ENCODE measurements at places on chromosomes 5 and 9.

DNA sequence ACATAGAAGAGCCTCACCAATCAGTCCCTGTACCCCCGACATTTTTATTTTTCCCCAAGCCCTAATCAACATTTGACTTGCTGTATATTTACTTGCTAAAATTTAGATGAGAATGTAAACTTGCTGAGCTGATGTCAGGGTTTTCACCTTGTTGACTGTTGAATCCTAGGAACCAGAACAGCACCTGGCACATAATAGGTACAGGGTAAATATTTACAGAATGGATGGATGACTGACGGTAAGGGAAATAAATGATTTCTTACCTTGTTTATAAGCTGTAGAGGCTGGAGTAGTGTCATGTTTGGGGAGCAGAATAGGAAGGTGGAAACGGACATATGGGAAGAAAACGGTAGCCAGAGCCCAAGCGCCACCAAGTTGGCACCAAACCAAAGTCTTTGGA is 107.0 kb upstream of the NUDT12 start:
- DNase-seq: no peak

GRCh38 chr5:932628-933250 is 40.1 kb downstream of the TRIP13 start:
- no peak for DNase-seq

- no peak for DNase-seq
These were observed 127.2 kb downstream of the C9orf50 start for GRCh38 chr9:129493706-129494047.

DNA sequence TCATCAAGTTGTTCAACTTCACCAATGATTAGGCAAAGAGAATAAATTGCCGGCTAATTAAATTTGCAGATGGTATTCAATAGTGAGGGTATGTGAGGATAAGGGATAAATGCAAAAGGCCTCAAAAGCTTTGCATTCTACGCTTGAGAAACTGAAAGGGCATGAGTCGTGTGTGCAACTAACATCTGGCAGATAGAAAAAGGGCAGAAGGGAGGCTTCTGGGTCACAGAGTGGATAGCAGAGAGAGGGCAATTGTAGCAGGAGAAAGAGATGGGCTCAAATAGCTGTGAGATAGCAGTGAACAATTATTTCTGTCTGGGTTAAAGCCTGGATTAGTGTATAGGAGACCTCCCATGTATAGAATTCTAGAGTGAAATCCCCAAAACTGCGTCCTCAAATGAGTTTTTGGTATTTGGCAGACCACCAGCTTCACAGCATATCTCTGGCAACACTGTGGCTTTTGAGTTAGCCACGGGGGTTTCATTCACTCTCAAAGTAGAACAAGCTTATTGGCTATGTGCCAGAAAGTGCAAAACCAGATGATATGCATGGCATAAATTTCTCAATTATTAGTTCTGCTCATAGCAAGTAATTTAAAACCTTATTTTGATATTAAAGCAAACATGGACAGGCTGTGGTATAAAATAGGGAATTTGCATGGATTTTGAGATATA is 586.3 kb downstream of the BRINP1 start:
- DNase-seq: no peak

GRCh38 chr9:136847826-136848392 is 1.3 kb upstream of the PHPT1 start:
- peak; percentile 38 for DNase-seq

DNA sequence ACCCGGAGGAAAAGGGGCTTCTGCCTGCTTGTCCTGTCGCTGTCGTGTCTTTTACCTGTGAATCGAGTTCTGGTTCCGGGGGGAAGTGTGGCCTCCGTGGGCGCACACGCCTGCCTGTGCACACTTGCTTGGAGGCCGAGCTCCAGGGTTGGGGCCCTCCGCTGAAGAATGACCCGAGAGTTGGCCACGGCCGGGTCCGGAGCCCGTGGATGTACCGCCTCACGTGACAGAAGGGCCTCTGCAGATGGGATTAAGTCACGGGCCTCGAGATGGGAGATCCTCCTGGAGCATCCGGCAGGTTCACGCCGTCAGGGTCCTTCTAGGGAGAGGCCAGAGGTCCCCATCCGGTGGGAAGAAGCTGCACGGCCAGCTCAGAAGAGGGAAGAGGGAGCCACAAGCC is 81.0 kb downstream of the KCNT1 start:
- no peak for DNase-seq

- DNase-seq: no peak
These were observed 170.0 kb downstream of the AUH start for GRCh38 chr9:91191411-91192380.

DNA sequence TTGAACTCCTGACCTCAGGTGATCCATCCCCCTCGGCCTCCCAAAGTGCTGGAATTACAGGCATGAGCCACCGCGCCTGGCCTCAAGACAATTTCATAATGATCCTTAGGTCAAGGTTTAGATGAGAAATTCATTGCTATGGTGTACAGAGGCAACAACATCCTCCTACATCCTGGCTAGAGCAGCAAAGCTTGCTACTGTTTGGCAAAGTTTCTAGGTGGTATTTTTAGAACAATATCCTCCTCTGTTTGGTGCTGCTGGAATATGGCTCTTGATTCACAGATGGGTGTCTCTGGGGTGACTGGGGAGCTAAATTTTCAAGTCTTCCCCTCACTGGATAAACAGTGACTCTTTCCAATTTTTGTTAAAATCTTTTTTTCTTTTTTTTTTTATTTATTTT is 30.6 kb downstream of the CRHBP start:
- no peak for DNase-seq

DNA sequence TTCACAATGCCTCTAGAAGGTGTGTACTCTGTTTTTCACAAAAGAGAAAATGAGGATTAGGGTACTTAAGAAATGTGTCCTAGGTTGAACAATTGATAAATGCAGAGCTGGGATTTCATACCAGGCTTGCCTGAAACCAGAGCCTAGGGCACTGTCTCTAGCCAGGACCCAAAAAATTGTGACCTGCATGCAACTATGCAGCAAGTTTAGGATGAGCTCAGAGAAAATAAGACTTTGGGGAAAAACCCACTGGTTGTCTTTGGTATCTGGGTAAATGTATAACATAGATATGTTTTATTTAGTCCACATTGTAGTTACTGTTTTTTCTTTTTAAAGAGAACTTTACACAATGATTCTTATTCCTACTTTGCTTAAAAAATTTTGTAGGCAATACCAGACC is 177.1 kb upstream of the SEMA6A start:
- DNase-seq: no peak

DNA sequence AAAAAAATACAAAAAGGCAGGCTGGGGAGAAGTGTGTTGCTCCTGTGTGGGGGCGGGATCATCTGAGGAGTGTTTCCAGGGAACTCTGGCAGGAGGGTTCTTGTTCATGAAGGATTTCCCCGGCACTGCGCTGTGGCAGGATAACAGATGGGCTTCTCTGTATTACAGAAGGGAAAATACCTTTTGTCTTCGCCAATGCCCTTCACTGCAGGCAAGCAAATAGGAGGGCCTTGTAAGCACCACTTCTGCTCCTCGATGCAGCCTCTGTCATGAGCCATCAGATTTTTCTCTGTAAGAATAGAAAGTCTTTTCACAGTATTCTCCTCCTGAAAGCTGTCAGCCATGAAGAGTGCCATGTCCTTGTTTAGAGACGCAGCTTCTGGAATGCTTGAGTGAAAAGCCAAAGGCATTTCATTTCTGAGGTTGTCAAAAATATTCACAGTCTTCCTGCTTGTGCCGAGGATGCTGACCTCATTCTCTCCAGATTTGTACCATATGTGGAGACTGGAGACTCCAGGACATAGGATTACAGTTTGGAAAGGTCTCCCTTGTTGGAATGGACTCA is 294.0 kb downstream of the YTHDC2 start:
- no peak for DNase-seq

GRCh38 chr5:117475919-117476318 is 901.3 kb upstream of the SEMA6A start:
- DNase-seq: no peak

- DNase-seq: no peak
These were observed 21.9 kb downstream of the STRBP start for GRCh38 chr9:123246534-123246933.

DNA sequence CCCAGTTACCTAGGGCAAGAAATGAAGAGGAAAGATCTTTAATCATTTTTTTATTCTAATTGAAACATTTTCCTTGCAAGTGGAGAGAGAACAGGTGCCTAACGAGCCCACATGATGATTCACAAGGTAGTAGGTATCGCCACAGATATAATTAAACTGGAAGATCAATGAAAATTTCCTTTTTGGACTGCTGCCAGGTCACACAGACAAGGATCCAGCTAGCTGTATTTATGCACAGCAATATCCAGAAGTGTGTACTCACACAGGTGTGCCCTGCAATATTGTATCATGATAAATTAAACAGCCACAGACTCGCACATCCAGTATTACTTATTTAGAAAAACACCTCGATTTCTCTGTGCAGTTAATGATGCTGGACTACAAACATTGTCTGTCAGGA is 294.0 kb upstream of the SMARCA2 start:
- no peak for DNase-seq

DNA sequence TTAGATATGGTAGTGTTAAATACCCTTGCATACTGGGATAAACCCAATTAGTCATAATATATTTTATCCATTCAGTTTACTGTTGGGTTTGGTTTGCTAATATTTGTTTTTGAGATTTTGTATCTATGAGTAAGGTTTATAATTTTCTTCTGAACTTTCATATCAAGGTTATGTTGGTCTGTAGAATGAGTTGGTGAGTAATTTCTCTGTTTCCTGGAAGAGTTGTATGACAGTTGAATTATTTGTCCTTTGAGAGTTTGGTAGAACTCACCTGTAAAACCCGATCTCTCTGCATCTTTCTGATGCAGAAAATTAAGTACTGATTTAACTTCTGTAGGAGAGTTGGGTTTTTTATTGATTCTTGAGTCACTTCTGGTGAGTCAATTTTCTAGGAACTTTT is 20.4 kb downstream of the DDX4 start:
- DNase-seq: no peak

DNA sequence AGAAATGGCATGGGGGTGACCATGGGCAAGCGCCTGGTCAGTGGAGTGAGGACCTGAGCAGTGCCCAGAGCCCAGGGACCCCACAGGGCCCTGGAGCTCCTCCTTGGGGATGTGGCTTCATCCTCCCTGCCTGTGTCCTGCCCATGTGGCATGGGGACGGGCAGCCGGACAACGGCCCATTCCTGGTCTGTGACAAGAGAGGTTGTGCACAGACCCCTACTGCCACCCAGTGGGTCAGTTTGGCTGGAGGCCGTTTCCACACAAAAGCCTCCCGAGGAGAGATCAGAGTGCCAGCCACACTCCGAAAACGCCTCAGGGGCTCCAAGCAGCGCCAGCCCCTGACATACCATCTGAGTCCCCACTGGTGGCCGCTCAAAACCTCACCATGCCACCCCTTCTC is 19.8 kb downstream of the SLC6A18 start:
- DNase-seq: no peak

DNA sequence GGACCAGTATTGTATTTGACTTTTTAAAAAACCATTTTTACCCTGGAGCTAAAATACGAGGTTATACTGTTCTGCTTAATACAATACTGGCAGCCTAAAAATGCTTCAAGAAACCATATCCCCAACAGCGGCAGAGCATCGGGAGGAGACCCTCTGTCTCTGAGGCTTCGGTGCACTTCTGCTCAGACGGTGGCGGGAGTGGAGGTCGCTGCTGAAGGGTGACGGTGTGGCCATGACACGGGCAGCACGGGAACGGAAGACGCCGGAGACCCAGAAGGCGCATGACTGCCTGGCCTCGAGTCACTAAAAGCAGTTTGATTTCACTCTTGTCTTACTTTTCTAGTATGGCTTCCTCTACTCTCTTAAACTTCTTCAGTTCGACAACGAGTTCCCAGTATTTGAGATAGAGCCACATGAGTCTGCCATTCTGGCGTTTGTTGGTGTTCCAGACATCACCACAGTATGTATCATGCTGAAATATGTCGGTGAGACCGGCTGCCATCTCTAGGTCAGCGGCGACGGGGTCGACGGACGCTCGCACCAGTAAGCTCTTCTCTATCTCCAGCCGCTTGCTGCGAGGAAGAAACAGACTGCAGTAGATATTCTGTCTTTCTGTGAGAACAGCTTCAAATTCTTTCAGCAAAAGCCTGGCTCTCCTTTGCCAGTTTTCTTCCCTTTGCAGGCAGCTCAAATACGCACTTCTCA is 12.8 kb downstream of the CCDC127 start:
- DNase-seq: no peak

- DNase-seq: no peak
These were observed 291.1 kb downstream of the MLLT3 start for GRCh38 chr9:20331095-20331685.

DNA sequence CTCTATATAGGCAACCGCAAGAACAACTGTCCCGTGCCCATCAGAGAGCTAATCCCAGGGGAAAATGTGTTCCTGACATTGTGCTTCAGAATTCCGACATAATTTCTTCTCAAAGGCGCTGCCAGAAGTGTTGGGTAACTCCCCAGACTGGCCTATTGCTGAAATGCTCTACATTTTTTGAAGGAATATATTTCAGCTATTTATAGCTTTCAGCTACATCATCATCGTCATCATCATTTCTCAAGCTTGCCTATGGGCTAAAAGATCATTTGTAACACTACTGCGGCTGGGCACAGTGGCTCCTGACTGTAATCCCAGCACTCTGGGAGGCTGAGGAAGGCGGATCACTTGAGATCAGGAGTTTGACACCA is 49.7 kb downstream of the MYO10 start:
- no peak for DNase-seq

GRCh38 chr5:32202394-32202793 is 28.3 kb upstream of the GOLPH3 start:
- DNase-seq: no peak

- DNase-seq: no peak
These were observed 307.3 kb upstream of the PIK3R1 start for GRCh38 chr5:67908126-67908765.

DNA sequence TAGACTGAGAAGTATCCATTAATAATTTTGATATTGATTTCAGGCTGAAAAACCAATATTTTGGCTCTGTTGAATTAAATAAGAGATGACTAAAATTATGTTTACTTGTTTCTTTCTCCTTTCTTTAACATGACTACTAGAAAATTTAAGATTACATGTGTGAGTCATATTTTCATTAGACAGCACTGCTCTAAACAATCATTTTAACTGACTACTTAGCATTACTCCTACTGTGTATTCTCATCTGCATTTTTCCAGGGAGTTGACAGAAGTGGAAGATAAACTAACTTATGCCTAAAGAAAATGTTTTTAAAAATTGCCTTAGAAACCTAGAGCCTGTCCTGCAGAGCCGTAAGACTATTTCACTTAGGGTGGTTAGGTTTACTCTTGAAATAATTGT is 29.1 kb downstream of the TNC start:
- no peak for DNase-seq

- no peak for DNase-seq
These were observed 22.1 kb downstream of the HOMER1 start for GRCh38 chr5:79491690-79492317.

DNA sequence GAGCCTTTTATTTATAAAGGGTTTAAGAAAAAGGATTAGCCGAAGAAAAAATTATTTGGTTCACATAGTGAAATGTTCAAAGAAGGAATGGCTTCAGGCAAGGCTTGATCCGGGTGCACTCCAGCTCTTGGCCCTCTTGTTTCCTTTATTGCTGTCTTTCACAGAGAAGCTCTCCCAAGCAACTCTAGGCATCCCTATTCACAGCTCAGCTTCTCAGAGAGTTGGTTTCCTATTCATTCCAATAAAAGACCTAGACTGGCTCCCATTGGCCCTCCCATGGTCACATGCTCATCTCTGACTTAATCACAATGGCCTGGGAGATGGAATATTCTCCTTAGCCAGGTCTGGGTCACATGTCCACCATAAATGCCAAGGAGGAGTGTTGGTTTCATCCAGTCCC is 9.4 kb upstream of the FGFR4 start:
- no peak for DNase-seq

Measured in stimulated activated CD8-positive, alpha-beta memory T cell treated with anti-CD3 and anti-CD28 coated beads, Interleukin-4, amount 100 ng/mL, for 4 hours (primary cell).